ENCODE measurements at places on chromosomes 1 and 21.
A peak's percentile ranks its signal among the peaks of the same experiment; 100 is the strongest.

DNA sequence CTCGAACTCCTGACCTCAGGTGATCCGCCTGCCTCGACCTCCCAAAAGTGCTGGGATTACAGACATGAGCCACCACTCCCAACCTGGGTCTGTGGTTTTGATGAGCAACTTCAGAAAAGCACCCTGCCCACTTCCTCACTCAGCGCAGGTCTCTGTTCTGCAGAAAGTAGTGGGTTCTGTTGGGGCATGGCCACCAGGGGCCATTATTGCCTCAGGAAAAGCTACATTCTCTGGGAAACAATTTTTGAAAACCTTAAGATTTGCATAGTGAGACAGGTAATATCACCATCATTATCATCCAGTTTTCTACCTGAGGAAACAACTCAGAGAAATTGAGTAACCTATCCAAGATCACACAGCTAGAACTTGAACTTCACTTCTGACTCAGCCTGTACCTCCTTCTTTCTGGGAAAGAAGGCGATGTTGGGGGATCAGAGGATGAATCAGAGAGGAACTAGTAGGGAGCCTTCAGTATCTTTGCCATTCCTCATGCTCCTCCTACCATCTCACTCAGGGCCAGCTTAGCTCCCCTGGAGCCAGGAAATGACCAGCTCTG lies 7.1 kb upstream of the NES start:
- no peak for DNase-seq

DNA sequence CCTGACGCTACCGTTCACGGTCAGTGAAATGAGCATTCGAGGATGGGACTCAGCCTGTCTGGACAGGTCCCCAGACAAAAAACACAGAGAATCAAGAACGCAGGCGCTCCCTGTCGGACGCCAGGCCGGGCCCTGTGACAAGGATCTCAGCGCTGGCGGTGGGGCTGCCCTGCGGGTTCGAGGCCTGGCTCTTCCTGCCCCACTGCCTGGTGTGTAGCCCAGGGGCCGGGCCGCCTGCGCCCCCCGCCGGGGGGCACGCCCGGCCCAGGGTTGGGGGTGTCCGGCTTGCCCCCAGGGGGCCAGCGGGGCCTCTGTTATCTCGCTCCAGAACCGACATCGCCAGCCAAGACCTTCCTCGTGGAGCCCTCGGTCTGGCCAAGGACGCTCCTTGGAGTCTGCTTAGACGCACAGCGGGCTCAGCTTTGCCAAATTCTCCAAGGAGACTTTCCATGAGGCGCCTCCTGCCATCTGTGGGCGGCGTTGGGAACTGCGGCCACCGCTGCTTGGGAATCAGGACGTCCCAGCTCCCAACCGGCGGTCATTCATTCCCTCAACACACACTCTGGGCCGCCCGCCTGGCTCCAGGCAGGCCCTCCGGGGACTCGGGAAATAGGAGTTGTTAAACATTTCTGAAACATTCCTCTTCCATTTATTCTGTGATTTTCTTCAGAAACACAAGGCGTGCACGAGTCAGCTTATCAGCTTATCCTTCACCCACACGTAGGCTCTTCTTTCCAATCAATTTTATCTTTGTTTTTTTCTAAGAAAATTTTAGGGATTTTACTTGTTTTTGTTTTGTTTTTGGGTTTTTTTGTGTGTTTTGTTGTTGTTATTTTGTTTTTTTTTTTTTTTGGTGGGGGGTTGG lies 11.3 kb upstream of the RIPK4 start:
- DNase-seq, result peak; percentile 12

- no peak for DNase-seq
Observed at GRCh38 chr1:166083887-166084286, 82.9 kb downstream of the FAM78B start.

DNA sequence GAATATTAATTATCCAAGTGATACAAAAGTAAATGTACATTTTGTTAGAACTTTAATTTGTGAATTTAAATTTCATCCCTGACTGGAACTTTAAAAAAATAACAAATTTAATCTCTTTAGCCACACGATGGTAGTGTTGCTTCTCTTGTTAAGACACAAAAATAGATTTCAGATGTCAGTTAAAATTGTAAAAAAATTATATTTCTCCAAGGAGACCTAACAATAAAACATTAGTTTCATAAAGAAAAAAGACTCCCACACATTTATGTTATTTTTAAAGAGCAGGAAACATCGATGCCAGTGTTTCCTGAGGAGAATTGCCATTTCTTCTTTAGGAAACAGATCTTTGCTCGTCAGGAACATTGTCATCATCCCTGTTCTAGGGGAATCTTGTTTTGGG lies 74.0 kb upstream of the DEPDC1 start:
- DNase-seq, result no peak

- no peak for DNase-seq
Observed at GRCh38 chr1:158147869-158148268, 32.8 kb upstream of the CD1D start.

DNA sequence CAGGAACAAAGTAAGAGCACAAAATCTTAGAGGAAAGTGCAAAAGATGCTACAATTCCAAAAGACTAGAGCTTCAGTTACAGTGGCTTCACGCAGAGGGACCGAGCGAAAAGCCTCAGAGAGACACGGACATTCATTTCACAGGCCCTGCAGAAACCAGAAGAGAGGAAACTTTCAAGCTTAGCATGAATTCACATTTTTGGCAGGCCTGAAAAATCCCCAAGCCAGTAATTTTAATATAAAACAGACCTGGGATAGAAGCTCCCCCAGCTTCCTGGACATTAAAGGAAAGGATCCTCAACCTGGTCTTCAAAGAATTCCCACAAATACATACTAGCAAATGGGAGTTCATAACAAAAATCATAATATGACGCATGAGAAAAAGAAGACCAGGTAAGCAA lies 66.2 kb downstream of the HSF2BP start:
- no peak for DNase-seq

DNA sequence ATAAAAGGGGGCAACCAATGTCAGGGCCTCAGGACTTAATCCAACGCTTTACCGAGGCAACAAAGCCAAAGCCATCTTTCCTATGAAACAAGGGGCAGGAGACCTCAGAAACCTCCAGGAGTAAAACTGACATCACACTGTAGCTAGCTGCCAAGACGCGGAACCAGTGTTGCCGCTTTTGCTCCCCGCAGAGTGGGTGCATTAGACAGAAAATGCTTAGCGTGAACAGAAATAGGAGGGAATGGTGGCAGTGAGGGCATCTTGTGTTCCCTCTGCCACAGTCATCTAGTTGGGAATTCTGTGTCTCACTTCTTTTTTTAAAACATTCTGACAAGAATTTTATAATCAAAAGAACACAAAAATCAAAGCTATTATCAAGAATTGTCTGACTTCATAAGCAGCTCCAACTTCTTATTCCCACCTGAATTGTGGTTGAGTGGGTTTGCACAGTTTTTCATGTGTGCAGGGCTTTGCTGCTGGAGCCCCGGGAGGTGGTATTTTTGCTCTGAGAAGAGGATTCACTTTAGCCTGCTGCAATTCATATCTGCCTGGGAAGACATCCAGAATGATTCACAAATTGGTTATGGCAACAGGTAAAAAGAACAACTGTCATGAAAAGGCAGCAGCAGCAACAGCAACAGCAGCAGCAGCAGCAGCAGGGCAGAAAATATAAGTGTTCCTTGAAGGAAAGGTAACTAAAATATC lies 82.2 kb upstream of the DIRAS3 start:
- DNase-seq, result no peak

GRCh38 chr1:56967900-56968832 lies 2.4 kb upstream of the C8B start:
- no peak for DNase-seq

DNA sequence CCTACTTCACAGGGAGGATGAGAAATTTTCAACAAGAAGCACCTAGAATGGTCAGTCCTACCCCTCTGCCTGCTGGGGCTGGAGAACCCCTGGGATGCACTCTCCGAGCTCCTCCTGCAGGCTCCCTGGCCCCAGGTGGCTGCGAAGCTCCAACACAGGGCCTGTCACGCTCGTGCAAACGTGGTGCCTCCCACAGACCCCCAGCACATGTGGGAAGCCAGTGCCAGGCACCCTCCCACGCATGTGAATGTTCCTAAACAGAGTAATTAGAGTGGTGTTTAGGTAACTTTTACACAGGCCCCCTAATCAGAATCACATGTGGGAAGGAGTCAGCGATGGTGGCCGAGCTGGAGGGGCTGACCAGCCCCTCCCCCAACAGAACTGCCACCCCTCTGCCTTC lies 28.4 kb downstream of the GLIS1 start:
- no peak for DNase-seq

DNA sequence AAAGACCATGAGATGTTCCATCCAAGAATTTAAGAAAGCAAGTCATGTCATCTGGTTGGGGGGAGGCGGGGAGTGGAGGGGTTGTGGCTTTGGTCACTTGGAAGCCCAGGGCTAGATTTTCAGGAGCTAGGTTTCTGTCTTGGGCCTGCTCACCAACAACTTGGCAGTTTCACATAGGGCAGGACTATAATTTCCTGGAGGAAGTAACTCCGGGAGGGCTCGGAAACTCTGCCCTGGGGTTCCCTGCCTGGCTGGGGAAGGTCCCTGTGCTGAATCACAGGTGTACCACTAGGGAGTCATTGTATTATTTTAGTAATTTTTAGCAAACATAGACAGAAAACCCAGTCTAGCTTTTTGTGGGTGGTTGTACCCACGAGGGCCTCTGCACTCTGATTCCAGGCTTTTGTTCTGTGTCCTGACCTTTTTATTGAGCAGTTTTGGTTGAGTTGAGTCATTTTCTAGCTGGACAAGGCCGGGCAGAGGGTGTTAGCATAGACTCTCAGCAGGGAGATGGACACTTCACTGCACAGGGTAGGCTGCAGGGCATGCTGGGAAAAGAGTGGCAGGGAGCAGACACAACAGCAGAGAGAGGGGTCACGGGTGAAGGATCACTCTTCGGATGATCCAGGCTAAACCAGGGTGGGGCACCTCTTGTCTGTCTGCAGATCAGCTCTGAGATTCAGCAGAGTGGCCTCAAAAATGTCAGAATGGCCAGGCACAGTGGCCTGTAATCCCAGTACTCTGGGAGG lies 144.7 kb downstream of the GRIK3 start:
- no peak for DNase-seq

- DNase-seq, result no peak
Observed at GRCh38 chr1:48018799-48019198, 21.6 kb upstream of the TRABD2B start.

DNA sequence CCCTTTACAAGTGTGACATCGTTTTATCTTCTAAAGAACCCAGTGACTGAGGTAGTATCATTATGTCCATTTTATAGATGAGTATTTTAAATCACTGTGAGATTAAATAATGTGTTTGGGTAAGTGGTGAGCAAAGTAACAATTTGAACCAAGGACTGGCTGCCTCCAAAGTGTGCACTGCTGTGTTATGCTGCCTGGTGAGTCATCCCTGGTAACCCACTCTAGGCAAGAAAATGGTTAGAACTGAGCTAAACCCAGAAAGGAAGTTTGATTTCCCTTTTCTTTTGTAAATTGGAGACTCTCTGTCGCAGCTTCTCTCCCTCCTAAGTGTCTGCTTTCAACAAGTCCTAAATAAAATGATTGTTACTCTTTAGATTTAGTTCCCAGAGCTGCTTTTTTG lies 342.8 kb upstream of the KAZN start:
- DNase-seq, result no peak

DNA sequence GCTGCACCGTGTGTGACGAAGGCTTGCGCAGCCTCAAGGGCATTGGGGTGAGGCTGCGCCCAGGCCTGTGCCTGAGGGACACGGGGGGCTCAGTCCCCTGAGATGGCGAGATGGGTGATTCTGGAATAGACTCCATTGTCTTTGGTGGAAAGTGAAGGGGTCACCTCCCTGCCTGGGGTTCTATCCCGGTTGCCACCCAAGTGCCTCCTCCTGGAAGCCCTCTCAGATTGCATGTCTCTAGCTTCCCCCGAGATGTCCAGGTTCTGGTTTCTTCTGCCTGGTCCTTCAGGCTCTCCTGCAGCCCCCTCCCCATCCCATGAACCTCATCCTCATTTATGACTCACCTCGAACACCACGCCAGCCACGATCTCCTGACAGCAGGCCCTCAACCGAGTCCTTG lies 22.3 kb upstream of the MFN2 start:
- DNase-seq, result no peak

GRCh38 chr1:31860581-31860980 lies 44.8 kb upstream of the SPOCD1 start:
- DNase-seq, result no peak

- no peak for DNase-seq
Observed at GRCh38 chr1:160608057-160608456, 28.8 kb upstream of the CD84 start.

- no peak for DNase-seq
Observed at GRCh38 chr1:18944810-18945209, 11.7 kb downstream of the IFFO2 start.

- no peak for DNase-seq
Observed at GRCh38 chr1:228079601-228080263, 2.8 kb upstream of the ARF1 start.

- no peak for DNase-seq
Observed at GRCh38 chr1:50667272-50667671, 244.0 kb upstream of the DMRTA2 start.

GRCh38 chr1:238107322-238107721 lies 216.6 kb upstream of the ZP4 start:
- DNase-seq, result no peak

GRCh38 chr1:72013161-72013560 lies 269.2 kb downstream of the NEGR1 start:
- DNase-seq, result no peak

DNA sequence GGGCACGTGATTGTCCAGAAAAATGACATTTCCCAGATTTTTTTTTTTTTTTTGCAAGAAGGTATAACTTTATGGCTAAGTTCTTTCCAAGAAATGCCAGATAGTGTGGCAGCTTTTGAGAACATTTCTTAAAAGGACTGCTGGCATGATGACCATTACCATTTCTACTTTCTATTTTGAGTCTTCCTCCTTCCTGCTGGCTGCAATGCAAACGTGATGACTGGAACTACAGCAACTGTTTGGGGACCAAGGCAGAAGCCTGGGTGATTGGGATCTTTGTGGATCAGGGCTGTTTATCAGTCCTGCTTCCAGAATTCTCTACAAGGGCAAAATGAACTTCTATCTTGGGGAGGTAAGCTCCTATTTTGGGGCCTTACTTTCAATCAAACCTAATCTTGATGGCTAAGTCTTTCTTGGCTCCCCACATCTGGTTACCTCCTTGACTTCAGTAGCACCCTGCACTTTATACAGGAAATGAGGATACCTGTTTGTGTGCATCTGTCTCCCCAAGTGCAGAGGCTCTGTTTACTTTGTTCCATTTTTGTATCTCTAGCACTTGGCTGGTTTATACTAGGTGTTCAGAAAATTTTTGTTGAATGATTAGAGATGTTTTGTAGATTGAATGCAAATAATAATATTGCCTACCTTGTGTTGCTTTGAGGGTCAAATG lies 3.7 kb upstream of the DDX20 start:
- DNase-seq, result no peak

DNA sequence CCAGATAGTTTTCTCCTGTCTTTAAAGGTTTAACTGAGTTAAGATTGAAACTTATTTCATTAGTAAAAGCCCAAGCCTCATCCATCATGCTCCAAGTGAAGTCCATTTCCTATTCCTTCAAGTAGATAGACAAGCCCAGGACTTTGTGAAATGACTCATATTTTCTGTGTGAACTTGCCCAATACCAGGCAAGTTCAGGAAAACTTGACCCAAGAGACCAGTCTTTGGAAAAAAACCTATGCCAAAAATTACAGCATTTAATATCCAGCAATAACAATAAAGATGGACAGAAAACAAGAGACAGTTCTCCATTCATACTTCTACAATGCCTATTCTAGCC lies 405 bp upstream of the RAB29 start:
- no peak for DNase-seq

All from NCI-H1930 (cell line).